Gastrocnemius medialis (tissue), 4 donors: ENCODE measurements at places on chromosomes 7 and 10.

- no peak for DNase-seq
Measured at GRCh38 chr10:131930150-131930549, 29.3 kb downstream of the PPP2R2D start.

GRCh38 chr7:20624666-20625385 lies 9.4 kb downstream of the ABCB5 start:
- no peak for DNase-seq

GRCh38 chr10:71742301-71743088 lies 22.9 kb upstream of the C10orf105 start:
- DNase-seq: no peak

- no peak for DNase-seq
Measured at GRCh38 chr10:43695730-43696129, 47.0 kb upstream of the ZNF32 start.

GRCh38 chr10:34538281-34538829 lies 276.7 kb downstream of the PARD3 start:
- no peak for DNase-seq

DNA sequence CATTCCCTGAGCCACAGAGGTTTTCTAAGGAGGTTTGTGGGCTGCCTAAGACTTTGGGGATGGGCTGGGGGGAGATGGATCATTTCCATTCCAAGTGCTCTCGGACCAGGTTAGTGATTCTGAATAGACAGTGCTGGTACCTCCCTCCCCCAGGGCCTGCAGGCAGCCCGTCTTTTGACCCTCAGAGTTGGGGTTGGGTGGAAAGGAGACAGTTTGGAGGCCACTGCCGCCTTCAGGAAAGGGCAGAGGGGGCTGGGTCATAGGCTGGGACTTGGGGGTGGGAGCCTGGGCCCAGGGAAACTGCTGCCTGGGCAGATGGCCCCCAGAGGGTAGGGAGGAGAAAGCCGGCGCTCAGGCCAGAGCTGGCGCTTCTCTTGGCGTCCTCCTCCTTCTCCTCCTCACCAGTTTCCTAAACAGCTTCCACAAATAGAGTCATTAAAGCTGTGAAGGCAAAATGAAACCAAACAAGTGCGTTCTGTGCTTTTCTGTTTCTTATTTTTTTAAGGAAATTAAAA lies 4.4 kb downstream of the UNC5B start:
- DNase-seq: peak; percentile 10

DNA sequence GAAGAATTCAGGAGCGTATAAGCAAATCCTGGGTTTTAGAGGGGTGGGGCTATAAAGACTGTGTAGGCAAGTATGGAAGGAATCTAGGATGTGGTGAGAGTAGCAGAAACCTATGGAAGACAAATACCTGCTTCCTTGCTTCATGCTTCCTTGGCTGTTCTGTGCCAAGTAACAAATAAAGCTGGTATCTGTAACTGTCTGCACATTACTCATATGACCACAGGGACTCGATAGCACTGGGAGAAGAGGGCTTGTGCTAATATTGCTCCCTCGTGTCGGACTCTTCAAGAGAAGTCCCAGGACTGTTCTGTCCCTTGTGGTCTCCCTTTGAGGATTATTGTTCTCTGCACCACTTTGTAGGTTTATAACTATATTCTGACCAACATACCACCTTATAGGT lies 11.5 kb upstream of the GIMAP7 start:
- DNase-seq: no peak

GRCh38 chr7:155210356-155210755 lies 87.3 kb upstream of the INSIG1 start:
- no peak for DNase-seq

GRCh38 chr10:132591166-132591971 lies 53.8 kb downstream of the INPP5A start:
- DNase-seq: peak; percentile 65

DNA sequence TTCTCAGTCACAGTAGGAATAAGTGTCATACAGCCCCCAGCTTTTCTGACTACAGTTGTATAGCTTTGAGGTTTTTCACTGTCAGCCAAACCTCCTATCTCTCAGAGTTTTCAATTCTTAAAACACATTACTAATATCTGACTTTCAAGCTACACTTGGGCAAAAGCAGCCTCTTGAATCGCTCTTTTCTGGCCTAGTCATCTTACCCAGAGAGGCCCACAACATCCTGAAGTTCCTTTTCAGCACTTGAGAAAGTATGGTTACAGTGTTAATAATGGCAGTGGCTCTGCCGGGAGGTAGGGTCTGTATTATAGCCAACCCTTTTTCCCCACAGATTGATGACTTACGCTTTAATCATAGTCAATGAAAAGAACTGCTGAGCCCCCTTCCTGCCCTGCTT lies 181.0 kb downstream of the LRRC4 start:
- DNase-seq: no peak

DNA sequence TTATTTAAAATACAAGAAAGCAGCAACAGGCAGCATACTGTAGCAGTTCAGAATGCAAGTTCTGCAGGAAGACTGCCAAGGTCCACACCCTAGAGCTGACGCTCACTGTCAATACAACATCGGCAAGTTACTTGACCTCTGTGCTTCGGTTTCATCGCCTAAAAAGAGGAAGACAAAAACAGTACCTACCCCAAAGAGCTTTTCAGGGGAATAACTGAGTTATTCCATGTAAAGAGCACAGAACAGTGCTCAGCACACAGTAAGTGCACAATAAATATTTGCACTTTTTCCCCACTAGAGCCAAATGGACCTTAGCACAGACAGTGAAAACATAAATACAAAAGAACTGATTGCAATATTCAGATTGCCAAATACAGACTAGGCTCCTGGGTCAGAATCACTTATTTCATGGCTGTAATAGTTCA lies 88.6 kb downstream of the USP6NL start:
- DNase-seq: peak; percentile 6

DNA sequence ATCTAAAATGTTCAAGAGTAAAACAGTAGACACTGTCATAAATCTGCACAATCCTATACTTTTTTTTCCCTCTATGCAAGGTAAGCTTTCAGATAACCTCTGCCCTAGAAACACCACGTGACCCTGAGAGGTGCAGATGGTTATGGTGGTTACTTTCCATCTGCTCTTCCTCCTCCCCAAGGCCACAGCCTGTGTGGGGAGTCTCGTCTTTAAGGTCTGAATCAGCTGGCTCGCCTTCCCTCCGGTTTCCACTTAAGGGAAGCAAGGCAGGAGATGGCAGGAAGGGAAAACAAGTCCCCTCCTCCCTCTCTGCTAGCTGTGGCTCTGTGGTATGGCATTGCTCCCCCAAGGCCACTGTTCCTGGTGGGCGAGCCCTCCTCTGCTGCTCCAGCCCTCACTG lies 181.8 kb downstream of the GLI3 start:
- no peak for DNase-seq

- DNase-seq: no peak
Measured at GRCh38 chr7:47788083-47788482, 160.2 kb downstream of the PKD1L1 start.

DNA sequence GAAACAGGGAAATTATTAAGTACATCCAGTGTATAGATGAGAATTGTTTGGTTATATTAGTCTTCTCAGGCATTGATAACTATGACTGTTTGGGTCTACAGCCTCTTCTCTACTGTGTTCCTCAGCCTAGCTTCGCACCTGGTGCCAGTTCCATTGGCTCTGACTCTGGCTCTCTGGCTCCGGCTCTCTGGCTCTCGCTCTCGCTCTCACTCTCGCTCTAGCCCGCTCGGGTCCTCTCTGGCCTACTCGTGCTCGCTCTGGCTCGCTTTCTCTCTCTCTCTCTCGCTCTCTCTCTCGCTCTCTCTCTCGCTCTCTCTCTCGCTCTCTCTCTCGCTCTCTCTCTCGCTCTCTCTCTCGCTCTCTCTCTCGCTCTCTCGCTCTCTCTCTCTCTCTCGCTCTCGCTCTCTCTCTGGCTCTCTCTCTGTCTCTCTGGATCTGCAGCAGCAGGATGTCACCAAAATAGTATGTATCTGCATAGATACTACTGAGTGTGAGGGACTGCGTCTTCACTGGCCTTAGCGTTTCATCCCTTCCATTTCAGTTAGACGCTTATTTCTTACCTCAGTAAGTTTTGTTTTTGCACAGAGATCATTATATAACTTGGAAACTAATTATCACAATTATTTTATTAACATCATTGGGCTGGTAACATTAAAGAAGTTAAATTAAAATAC lies 6.5 kb upstream of the SSBP1 start:
- DNase-seq: no peak

- DNase-seq: no peak
Measured at GRCh38 chr10:69224862-69225657, 4.9 kb downstream of the HKDC1 start.

DNA sequence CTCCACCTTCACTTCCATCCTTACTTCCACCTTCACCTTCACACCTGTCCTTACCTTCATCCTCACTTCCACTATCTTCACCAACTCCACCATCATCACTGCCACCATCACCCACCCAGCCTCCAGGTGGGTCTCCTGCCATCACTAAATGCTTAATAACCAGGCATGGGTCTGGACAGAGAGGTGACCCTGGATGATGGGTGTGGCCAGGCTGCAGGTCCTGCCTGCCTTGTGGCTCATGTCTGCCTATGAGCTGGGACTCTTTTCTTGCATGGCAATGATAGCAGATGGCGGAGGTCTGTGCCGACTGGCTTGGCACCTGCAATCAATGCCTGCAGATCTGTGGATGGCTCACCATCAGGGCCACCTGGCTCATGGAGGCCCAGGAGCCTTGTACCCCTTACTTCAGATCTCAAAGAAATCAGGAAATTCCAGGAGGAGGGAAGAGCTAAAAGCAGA lies 60.1 kb upstream of the ELN start:
- no peak for DNase-seq

- no peak for DNase-seq
Measured at GRCh38 chr10:23053036-23053435, 42.3 kb upstream of the MSRB2 start.

DNA sequence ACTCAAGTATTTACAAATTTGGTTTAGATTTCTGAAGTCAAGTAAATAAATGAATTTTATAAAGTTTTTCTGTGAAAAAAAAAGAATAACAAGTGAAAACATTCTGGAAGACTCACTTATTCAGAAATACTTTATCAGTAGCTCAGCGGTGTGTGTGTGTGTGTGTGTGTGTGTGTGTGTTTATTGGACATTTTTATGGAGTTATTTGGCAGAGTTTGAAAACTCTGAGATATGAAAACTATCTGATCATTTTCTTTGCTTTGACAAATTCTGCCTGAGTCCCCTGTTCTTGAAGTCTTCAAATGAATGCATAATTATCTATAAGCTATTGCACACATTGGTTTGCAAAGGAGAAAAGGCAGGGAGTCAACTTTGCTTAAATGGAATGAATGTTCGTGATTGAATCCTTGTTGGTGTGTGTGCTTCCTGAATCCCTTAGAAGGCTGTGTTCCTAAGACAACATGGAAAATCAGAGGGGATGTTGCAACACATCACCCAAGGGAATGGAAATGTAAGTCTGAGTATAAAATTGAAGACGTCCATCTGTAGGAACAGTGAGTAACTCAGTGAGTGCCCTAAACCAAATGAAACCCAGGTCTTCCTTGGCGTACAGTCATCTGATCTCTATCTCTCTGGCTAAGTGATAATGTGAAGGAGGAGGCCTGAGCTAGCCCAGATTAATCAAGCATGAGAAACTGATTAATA lies 160.9 kb downstream of the REEP3 start:
- peak; percentile 38 for DNase-seq

- DNase-seq: no peak
Measured at GRCh38 chr10:62618576-62619412, 185.7 kb upstream of the ADO start.

DNA sequence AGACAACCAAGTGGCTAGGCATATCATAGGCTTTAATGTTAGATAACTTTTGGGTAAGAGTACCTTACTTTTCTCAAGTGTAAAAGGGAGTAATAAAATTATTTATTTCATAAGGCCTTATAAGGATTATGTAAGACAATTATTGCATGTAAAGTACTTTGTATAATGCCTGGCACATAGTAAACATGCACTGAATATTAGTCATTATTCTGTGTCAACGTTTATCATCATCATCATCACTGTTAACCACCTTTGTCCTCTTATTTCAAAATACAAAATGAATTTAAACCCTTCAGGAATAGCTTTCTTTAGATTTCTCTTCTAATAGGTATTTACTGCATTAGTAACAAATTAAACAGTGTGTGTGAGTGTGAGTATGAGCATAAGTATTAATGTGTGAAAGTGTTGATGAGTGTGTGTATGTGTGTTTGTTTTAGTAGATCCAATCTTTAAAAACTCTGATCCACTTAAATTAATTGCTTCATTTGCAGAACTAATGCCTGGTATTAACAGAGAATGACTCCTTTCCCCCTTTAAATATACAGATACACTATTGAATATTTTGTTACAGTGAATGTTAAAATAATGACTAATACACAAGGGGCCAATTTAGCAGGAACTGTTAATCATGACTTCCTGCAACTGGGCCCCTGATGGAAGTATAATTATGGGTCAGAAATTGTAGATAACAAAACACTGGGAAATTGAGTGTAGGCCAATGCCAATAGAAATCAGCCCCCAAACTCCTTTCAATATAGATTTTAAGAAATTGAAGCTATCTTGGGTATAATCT lies 213.3 kb upstream of the FZD8 start:
- DNase-seq: no peak

- no peak for DNase-seq
Measured at GRCh38 chr10:119383174-119383856, 159.2 kb downstream of the RGS10 start.

DNA sequence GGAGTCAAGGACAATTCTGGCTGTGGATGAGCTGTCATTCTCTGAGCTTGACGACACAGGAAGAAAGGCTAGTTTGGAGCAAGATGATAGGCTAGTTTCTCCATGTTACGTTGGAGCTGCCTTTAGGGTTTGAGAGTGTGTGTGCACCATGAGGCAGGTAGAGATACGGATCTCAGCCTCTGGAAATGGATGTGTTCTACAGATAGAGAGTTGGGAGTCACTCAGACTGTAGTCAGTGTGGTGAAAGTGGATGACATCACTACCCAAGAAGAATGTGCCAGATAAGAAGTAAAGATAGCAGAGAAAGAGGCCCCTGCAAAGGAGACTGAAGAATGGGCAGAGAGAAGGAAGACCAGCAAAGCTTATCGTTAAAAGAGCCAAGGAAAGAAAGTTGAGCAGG lies 42.4 kb downstream of the PNLIPRP3 start:
- no peak for DNase-seq

GRCh38 chr10:16950656-16951601 lies 133.7 kb upstream of the RSU1 start:
- DNase-seq: no peak

GRCh38 chr7:148344406-148344805 lies 246.2 kb upstream of the C7orf33 start:
- no peak for DNase-seq

- no peak for DNase-seq
Measured at GRCh38 chr10:19014498-19014897, 34.1 kb upstream of the MALRD1 start.

GRCh38 chr10:48947690-48948469 lies 8.2 kb upstream of the LRRC18 start:
- DNase-seq: no peak
